ENCODE measurements at places on chromosomes 7 and 10.
A peak's percentile ranks its signal among the peaks of the same experiment; 100 is the strongest.

DNA sequence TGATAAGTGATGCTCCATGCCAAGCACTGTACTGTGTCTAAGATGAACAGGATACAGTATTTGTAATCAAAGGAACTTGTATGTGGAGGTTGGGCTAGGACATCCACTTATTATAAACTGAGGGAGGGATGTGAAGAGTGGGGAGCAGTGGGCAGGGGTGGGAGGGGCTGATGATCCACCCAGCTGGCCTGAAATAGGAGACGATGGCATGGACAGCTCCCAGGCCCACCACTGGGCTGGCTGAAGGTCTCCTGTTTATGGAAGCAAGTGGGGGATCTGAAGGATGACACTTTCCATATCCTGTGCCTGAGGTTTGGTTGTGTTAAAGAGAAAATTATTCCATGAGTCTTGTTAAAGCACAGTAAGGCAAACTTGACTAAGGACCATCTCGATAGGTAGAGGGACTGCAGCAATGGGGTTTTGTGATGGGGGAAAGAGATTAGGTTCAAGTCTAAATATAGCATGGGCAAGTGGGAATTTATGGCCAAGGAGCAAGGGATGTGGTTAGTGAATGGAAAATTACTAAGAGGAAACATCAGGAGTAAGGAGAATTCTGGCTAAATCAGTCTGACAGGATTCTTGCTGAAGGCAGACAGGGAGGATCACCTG, 124.6 kb downstream of the CCNY start:
- no peak for DNase-seq

- DNase-seq, result no peak
Observed at GRCh38 chr10:121823993-121824463, 103.8 kb downstream of the ATE1 start.

GRCh38 chr7:15015545-15016314, 113.2 kb upstream of the DGKB start:
- DNase-seq, result no peak

- DNase-seq, result no peak
Observed at GRCh38 chr7:50687096-50687495, 95.6 kb downstream of the GRB10 start.

- no peak for DNase-seq
Observed at GRCh38 chr7:4774658-4775249, 669 bp upstream of the AP5Z1 start.

DNA sequence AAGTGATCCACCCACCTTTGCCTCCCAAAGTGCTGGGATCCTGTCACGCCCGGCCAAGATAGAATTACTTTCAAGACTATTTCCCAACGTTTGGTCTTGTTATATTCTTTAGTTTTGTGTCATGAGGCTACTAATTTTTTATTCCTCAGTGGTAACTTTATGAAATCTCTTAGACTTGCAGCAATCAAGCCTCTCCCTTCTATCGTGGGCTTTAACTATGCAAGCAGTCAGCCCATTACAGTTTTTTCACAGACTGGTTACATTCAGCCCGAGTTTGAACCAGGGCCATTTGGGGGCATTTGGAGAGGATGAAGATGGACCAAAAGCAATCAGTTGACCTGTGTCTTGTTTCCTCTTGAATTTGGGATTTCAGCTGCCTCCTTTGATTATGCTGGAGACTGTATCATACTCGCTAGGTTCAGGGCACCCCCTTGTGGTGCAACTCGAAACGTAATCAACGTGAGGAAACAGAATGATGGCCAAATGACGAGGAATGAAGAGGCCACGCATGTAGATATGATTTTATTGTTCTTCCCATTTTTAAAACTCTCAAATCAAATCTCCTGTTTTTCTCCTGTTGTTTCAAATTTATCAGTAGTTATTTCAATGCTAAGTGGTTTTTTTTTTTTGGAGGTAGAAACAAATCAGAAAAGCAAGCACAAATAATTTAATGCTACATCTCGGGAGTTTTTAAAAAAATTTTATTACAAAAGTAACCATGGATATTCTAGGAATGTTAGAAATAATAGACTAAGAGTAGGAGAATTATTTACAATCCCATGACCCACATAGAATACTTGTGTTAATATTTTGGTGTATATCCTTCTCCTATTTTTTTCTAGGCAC, 151.6 kb downstream of the KIAA1217 start:
- no peak for DNase-seq

- DNase-seq, result peak; percentile 40
Observed at GRCh38 chr7:24979470-24979862, 512 bp downstream of the OSBPL3 start.

DNA sequence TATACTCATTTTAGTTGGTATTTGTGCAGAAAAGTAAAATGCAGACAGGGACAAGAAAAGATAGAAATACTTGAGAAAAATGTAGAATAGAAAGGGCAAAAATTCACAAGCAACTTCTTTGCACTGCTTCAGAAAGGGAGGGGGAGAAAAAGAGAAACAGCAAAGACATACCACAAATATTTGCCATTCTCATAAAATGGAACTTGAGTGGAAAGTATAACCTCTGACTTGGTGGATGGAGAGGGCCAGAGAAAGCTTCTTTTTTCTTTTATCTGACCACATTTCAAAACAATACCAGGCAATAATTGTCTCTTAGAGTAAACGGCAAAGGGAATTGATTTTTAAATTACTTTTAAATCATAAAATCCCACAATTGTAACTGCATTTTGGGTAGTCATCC, 35.8 kb upstream of the TRUB1 start:
- DNase-seq, result no peak

GRCh38 chr10:91140995-91141549, 79.4 kb upstream of the PCGF5 start:
- DNase-seq, result no peak

- DNase-seq, result no peak
Observed at GRCh38 chr10:17655567-17656146, 11.7 kb downstream of the STAM start.

- no peak for DNase-seq
Observed at GRCh38 chr10:124417895-124418725, 613 bp downstream of the OAT start.

DNA sequence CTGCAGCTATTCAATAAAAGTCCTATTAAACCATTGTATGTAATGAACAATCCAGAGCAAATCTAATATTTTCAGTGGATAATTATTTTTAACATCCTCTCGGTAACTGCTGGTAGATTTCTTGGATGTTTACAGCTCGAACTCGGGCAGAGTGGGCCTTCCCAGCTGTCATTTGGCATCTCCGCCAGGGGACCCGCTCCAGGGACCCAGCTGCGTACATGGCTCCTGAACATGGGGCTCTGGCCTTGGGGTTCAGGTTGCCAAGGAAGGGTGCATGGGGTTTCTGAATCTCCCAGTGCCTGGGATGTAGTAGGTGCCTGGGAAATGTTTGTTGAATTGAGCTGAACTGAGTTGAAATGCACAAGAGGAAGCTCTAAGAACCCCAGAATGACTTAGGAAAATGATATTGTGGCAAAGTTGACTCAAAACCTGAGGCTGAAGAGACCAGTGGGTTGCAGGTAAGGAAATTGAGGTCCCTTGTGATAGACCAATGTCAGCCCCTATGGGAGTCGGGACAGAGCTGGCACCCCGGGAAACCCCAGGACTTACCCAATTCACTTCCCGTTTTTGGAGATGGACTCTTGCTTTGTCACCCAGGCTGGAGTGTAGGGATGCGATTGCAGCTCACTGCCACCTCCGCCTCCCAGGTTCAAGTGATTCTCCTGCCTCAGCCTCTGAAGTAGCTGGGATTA, 228.4 kb downstream of the CUX1 start:
- no peak for DNase-seq

- DNase-seq, result no peak
Observed at GRCh38 chr7:51732951-51733350, 416.3 kb upstream of the COBL start.

DNA sequence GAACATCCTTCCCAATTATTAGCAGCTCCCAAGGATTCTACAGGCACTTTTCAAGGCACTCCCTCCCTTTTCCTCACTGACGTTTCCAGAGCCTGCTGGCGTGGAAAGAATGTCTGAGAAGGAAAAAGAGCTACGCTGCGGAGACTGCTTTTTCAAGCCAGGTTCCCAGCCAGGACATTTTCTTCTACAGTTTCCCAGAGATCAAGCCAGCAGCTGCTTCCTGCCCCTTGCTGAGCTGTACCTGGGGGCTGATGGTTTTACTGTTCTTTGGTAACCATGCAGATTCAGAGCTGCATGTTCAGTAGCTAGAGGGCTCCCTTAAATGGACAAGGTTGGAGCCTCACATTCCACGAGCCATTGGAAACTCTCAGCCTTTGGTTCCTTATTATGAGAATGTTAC, 133.4 kb downstream of the EVX1 start:
- DNase-seq, result no peak

All from activated CD8-positive, alpha-beta memory T cell treated with anti-CD3 and anti-CD28 coated beads for 1 hour (primary cell).